ENCODE measurements at places on chromosomes 16 and 17.

GRCh38 chr17:82457929-82458178, 687 bp upstream of the NARF start:
- no peak for DNase-seq

DNA sequence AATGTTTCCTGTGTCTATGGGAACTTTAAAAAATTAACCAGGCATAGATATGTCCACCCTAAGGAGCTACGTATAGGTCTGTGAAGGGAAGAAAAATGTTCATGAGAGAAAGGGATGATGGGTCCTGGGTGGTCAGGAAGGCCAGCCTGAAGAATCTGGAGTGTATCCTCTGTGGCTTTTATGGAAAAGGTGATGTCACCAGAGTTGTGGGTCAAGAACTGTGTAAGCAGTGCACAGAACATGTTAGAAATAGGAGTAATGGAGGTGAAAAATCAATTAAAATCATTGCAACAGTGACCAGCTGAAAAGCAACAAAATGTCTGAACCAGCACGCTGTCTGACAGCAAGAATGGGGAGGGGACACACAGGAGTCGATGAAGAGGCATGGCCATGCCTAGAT, 68.5 kb downstream of the USP31 start:
- DNase-seq, result no peak

GRCh38 chr17:5584383-5585286, at the start of gene NLRP1:
Gene NLRP1, minus strand, starts transcription at chr17:5584509. Its CDS starts 552 bp downstream, at chr17:5583957.
- DNase-seq, result no peak

GRCh38 chr17:57853695-57854094, 3.9 kb upstream of the MRPS23 start:
- no peak for DNase-seq

GRCh38 chr17:17236295-17237025, 508 bp downstream of the FLCN start:
- no peak for DNase-seq

DNA sequence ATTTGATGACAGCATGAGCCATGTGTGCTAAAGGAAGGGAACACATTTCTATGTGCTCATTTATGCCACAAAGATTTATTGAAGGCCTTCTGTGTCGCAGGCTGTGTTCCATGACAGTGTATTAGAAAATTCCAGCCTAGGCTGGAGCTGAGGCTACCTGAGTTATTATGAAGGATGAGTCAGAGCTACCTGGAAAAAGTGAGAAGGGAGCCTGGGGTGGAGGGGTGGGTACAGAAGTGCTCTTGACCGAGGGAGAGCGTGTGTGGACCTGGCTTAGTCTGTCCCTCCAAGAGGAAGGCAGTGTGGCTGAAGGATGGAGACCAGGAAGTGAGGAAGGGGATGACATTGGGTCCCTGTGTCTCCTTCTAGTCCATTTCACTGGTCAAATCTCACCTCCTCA, 98.3 kb downstream of the N4BP1 start:
- no peak for DNase-seq

- no peak for DNase-seq
Measured at GRCh38 chr16:66988197-66988788, at the start of gene CES4A. Gene CES4A, plus strand, starts transcription at chr16:66988589. Its CDS starts 184 bp downstream, at chr16:66988773.

GRCh38 chr17:2336852-2337543, at the start of gene SGSM2:
Gene SGSM2, plus strand, starts transcription at chr17:2337501. Its CDS starts 188 bp downstream, at chr17:2337689.
- DNase-seq, result no peak

Data from NCI-H1417 treated with DMSO at 0.1 percent for 48 hours (cell line).